T-helper 1 cell (primary cell): ENCODE measurements at places on chromosomes 3 and 15.

DNA sequence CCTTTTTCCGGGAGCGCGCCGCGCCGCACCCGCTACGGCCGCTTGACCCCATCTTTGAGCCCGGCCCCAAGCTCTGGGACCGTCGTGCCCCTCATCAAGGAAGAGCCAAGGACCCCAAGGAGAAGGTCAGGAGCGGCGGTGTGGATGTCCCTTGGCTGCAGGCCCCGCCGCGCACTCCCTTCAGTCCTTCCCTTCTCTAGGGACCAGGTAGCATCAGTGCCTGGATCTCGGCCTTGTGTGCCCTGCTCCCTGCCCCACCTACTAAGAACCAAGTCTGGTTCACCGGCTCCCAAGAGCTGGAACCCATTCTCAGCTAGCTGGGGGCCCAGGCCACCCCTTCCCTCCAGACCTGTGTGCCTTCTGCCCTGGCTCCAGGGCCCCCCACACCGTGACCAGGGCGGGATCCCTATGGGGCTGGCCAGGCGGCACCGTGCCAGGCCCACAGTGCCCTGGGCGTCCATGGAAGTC, 69.3 kb upstream of the CGNL1 start:
- DNase-seq = no peak

- DNase-seq = no peak
These were observed 11.9 kb downstream of the TOMM70 start for GRCh38 chr3:100389025-100389424.

- no peak for DNase-seq
These were observed 197.1 kb upstream of the TLE3 start for GRCh38 chr15:70294731-70295305.

GRCh38 chr15:74776821-74777768, 4.8 kb upstream of the CSK start:
- DNase-seq = no peak

GRCh38 chr3:39478226-39478625, 10.7 kb downstream of the MOBP start:
- DNase-seq = no peak
